ENCODE measurements at places on chromosomes 12 and 14.

GRCh38 chr12:91766454-91766853 lies 379.2 kb downstream of the BTG1 start:
- no peak for DNase-seq

DNA sequence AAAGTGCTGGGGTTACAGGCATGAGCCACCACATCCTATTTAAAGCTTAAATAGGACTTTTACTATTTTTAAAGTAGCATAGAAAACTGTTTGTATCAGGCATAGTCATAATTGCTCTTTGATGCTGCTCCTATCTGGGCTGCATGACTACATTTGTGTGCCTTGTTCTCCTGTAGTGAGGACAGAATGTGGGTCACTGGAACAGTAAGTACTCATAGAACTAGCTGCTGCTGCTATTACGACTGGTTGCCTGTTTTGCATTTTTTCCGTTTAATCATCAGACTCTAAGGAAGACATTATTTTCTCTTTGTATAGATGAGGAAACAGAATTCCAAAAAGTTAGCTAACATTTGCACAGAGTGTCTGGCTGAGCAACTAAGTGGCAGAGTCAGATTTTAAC lies 42.8 kb downstream of the ZC3H14 start:
- no peak for DNase-seq

DNA sequence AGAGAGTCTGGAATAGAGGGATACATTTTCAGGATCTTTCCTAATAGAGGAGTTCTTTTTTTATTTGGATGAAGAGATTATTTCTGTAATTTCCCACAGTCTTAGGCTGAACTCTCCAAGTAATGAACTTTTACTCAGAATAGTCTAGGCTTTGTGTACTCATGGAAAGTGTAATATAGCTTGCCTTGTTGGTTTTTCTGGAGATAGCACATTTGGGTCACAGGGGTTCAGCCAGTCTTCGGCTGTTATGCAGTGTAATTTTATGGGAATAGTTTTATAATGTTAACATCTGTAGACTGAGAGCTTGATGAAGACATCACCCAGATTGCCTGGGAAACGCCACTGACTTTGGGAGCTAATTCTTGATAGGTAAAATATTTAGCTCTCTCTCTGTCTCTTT lies 450.8 kb downstream of the RAD51B start:
- DNase-seq = no peak

DNA sequence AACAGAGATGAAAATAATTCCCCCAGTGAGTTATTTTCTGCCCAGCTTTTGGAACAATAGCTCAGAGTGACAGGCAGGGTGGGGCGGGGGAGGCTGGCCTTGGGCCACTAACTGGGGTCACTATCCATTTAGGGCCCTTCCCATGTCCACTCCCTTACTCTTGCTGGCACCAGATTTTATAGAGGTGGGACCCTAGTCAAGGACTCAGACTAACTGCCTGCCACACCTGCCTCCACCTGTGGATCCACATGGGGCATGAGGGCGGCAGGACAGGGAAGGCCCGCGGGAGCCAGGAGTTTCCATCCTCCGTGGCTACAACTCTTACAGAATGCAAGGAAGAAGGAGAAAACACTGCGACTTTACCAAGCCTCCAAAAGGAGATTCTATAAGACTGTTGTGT lies 10.1 kb downstream of the VDR start:
- DNase-seq = no peak

DNA sequence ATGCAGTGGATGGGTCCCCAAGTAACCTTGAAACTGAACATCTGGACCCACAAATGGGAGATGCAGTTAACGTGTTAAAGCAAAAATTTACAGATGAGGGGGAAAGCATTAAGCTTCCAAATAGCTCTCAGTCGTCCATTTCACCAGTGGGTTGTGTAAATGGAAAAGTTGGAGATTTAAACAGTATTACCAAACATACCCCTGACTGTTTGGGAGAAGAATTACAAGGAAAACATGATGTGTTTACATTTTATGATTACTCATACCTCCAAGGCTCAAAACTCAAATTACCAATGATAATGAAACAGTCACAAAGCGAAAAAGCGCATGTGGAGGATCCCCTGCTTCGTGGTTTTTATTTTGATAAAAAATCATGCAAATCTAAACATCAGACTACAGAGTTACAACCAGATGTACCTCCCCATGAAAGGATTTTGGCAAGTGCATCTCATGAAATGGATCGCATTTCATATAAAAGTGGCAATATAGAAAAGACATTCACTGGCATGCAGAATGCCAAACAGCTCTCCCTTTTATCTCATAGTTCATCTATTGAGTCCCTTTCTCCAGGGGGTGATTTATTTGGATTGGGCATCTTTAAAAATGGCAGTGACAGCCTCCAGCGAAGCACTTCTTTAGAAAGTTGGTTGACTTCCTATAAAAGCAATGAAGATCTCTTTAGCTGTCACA lies 116.6 kb upstream of the NPAS3 start:
- no peak for DNase-seq

GRCh38 chr12:89073659-89074058 lies 278.6 kb downstream of the DUSP6 start:
- no peak for DNase-seq

DNA sequence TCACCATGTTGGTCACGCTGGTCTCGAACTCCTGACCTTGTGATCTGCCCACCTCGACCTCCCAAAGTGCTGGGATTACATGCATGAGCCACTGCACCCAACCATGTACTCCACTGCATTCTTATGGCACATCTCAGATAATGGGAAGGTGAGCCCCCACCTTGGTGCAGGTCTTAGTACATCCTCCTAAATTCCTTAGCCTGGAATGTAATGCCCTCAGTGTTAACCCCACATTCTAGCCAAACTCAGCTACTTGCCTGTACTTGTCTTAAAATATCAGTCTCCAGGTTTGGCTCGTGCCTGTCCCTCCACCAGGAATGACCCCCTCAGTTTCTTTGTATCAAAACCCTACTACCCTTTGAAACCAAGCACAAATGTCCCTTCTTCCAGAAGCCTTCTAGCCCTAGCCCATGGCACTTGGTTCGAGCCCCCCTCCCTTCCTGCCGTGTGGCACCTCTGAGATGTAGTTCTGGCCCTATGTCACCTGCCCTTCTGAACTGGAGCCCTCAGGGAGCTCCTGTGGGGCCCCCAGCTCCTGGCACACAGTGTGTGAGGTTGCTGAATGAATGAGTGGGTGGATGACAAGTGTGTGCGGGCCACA lies 8.4 kb downstream of the KCNH3 start:
- DNase-seq = no peak

DNA sequence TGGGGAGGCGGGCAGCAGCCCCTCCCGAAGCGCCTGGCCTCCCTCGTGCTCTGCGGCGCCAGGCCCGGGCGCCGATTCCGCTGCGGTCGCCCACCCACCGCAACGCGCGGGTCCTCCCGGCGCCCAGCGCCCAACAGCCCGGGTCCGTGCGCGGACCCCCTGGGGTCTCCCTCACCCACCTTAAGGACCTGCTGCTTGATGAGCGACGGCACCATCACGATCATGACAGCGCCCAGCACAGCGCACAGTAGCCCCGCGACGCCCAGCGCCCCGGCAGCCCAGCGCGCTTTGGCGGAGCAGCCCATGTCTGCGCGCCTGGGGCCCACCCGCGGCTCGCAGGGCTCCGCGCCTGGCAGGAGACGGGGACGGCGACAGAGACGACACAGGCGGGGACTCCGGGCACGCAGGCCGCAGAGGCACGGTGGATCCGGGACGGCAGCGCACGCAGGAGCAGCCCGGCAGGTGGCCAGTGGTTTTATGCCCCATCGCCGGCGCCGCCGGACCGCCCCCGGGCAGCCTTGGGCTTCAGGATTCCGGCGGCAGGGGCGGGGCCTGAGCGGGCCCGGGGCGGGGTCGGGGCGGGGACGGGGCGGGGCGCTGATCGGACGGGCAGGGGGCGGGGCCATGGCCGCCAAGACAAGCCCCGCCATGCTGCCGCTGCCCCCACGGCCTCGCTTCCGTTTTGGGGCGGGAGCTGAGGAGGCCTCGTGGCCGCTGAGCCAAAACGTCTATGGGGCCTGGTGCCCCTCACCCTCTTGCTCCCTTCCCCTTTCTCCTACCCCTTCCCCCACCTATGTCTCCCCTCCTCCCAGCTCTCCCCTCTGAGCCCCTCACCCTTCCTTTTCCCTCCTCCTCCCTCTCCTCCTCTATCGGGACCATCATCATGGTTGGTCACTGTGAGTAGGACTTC lies at the start of gene SCARB1:
Gene SCARB1 (minus strand): TSS at position 449 of the 910 bp plus-strand sequence. CDS start 144 bp downstream, at position 305.
- peak; percentile 86 for DNase-seq

- no peak for DNase-seq
These were observed 556 bp downstream of the MTHFD1 start for GRCh38 chr14:64388533-64389285.

DNA sequence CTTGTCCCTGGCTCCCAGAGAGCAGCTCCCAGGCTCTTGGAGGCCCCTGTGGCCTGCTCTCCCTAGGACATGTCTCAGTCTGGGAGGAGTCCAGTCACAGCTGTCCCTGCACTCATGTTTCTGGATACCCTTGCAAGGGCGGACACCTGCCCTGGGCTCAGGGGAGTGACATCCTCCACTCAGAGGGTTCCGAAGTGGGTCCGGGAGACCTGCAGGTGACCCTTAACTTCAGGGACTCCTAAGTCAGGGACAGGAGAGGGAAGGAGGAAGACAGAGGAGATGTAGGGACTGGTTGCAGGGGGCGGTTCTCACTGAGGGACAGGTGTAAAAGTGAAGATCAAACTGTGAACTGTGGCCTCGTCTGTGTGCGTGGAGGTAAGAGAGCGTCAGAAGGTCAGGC lies 37.6 kb downstream of the CACNA2D4 start:
- DNase-seq = no peak

DNA sequence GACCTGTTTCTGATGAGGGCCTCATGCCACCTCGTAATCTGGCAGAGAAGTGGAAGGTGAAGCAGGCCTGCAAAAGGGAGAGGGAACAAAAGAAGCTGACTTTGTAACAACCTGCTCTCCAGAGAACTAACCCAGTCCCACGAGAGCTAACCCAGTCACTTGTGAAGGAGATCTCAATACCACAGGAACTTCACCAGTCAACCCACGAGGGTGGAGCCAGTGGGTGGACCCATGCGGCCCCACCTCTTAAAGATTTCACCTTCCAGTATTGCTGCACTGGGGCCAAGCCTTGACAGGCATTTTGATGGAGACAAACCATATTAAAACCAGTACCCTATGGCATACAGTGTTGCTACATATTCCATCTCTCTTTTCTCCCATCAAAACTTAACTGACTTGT lies 55.1 kb downstream of the SERPINA10 start:
- no peak for DNase-seq

DNA sequence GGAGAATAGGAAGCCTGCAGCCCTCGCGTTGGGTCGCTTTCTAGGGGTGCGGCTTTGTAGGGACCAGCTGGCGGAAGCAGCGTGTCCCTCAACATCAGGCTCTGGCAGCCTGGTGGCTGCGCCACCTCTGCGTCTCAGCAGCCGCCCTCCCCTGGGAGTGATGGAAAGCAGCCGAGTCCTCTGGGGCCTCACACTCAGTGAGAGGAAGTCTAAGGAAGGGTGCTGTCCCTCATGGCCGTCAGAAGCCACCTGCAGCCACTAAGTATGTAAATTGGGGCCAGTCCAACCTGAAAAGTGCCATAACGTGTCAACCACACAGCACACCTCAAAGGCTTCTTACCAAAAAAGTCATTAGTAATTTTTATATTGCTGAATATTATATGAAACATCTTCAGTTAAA lies 80.3 kb downstream of the WDR20 start:
- no peak for DNase-seq

- DNase-seq = no peak
These were observed 2.0 kb downstream of the ADCY6 start for GRCh38 chr12:48786591-48787544.

DNA sequence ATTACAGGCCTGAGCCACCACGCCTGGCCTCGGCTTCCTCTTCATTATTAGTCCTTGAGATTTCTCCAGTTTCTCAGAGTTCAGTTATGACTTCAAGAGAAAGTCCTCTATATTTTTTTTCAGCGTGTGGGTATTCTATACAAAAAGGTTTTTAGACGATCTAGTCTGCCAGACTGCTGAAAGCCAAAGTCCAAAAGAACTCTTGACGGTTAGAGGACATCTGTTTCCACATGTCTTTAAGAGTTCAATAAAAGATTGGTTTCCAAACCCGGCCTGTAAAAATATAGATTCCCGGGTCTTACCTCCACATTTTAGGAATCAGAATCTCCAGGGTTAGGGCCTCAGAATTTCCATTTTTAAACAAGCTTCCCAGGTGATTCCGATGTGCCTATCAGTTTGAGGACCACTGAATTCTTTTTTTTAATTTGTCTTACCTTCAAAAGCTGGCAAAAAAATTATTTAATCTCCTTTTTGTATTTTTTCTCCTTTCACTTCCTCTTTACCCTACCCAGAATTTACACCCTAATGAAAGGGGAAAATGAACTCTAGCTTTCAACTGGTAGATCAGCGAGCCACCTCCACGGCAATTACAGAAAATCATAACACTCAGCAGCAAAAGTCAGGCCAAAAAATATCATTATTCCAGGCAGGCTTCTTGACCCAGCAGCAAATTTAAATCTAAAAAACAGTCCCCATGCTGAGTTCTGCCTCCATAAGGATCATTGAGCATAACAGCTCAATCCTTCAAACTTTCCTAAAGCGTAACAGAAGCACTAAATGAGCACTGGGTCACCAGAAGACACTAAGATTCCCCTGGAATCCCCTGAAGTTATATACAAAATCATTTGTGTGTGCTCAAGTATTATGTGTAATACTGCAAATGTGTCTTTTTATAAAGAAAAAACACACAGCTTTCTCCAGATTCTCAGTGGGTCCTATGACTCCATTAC lies 8.7 kb downstream of the NT5DC3 start:
- no peak for DNase-seq

- DNase-seq = no peak
These were observed 47.4 kb downstream of the SLC38A1 start for GRCh38 chr12:46221255-46222128.

DNA sequence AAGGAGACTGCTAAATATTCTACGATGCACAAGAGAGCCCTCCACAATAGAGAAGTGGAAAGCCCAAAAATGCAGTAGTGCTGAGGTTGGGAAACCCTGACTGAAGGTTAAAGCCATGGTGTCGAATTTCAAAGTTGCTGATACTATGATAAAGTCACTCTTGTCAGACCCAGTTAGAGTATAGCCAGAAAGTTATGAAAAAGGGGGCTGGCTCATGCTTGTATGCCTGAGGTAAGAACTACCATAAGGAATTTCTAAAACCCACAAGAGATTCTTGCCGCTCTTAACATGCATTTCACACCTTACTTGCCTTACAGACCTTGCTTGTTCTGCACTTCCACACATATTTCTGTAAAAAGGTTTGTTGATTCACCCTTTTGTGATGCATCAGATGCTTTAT lies 184.6 kb downstream of the SLC6A15 start:
- DNase-seq = no peak

DNA sequence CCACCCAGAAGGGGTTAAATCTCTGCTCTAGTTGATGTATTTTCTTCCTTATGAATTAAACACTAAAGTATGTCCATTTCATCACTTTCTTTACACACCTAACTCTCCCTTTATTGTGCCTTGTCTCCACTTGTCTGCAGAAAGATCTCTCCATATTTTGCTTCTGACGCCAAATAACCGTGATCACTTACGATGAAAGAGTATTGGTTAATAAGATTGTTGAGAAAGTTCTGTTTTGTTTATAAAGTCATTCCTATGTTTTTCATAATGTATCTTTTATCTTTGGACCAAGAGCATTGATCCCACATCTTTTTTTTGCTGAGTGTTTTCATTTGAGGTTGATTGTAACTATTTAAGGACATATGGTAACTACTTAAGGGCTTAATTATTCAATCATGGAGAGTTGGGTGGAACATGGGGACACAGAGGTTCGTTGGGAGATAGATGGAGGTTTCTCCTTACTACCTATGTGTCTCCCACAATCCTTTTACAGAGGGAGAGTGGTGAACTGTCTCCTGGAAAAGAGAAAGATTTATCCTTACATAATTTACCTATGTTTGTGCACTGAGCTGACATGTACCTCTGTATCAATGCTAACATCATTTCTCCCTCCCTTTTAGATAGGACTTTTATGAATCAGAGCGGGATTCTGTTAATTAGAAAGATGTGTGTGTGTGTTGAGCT lies 120.7 kb upstream of the SLC38A2 start:
- DNase-seq = no peak
